ENCODE measurements at places on chromosomes 11 and 22. TPM values are rescaled to one million over a fixed set of nuclear protein-coding genes. Genes with fewer than 3 reads are reported as not detected.
A peak's percentile ranks its signal among the peaks of the same experiment; 100 is the strongest.

Gene PANX3
- not detected for total RNA-seq

Gene PATE2
- total RNA-seq, result not detected

Gene SERHL2
- total RNA-seq, result 54.7 TPM

Gene MYRF
- total RNA-seq, result 0.77 TPM

Gene OR10G6
- not detected for total RNA-seq

Gene RELA
- total RNA-seq, result 51.8 TPM

Gene SLC22A9
- not detected for total RNA-seq

Gene FDXACB1
- 2.7 TPM for total RNA-seq

Gene CRYBA4
- total RNA-seq, result not detected

Gene TESMIN
- total RNA-seq, result 20.6 TPM

DNA sequence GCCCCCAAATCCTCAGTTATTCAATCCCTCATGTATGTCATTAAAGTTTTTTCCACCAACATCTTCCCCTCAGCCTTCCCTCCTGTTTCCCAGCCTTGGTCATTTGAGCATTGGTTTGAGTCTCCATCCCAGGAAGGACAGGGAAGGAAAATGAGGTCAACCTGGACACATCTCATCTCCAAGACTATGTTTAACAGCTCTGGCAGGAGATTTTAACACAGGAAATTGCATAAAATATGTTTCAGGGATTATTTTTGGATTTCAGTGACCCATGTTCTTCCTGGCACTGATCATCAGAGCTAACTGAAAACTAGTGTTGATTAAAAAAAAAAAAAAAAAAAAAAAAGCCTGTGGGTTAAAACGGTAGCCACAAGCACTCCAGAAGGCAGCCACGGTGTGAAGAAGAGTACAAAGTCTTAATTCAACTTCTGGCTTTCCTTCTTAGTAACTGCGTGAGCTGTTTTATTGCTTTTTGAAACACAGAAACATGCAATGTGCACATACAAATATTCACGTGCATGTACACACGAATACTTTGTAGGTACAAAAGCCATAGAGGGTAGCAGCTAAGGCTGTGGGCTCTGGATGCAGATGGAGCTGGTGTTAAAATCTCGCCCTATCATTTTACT, 164.4 kb upstream of the DDI1 start:
- DNase-seq, result no peak

GRCh38 chr11:14905104-14906033, 13.3 kb upstream of the CYP2R1 start:
- peak; percentile 19 for DNase-seq

- no peak for DNase-seq
Measured at GRCh38 chr11:83477772-83478171, 191.6 kb upstream of the CCDC90B start.

DNA sequence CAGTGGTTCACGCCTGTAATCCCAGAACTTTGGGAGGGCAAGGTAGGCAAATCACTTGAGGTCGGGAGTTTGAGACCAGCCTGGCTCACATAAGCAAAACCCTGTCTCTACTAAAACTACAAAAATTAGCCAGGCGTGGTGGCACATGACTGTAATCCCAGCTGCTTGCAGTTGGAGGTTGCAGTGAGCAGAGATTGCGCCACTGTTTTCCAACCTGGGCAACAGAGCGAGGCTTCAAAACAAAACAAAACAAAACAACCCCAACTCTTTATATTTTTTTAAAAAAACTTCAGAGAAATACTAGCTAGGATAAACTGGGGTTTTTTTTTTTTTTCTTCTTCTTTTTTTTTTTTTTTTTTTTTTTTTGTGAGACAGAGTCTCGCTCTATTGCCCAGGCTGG, 31.8 kb upstream of the RAPSN start:
- DNase-seq, result no peak

DNA sequence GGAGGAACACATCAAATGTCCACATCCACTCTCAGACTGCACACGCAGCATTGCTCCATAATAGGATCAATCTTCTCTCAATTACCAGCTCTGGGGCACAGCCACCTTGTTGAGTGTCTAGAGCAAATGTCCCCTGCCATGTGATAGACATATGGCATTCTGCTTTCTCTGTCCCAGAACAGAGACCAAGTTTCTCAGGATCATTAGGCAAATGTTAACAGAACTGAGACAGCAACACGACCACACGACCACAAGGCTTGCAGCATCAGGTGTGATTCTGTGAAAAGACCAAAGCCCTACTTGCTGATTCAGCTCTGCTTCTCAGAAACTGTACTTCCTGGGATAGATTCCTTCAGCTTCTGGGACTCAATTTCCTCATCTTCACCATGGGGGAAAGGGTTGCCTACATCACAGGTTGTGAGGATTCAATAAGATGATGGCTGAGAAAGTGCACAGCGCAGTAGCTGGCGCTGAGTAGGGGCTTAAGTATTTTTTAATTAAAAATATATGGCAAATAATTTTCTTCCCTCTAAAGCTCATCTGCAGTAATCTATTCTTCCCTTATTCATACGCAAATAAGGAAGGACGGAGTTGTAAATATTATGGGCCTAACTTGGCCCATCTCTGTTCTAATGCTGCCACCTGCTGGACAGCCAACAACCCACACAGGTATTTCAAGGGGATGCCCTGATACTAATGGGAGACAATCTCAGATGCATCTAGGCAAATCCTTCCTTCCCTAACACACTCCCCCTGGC, 54.3 kb upstream of the USP47 start:
- peak; percentile 73 for DNase-seq

GRCh38 chr11:122069707-122070360, 46.2 kb downstream of the BLID start:
- DNase-seq, result no peak

DNA sequence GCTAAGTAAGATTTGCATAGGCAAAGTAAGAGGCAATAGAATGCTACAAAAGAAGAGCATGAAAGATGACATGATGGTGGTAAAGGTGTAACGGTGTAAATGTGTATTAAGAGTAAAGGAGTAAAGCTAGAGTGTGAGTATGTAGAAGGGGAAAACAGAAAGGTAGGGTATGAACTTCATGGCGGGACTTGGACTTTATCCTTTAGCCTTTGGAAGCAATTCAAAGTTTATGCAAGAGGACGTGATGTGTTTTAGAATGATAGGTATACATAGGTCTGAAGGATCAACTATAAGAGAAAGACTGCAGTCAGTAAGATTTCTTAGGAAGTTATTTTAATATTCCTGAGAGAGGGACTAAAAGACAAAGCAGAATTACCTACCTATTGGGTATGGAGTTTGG, 358.0 kb upstream of the FAT3 start:
- no peak for DNase-seq

DNA sequence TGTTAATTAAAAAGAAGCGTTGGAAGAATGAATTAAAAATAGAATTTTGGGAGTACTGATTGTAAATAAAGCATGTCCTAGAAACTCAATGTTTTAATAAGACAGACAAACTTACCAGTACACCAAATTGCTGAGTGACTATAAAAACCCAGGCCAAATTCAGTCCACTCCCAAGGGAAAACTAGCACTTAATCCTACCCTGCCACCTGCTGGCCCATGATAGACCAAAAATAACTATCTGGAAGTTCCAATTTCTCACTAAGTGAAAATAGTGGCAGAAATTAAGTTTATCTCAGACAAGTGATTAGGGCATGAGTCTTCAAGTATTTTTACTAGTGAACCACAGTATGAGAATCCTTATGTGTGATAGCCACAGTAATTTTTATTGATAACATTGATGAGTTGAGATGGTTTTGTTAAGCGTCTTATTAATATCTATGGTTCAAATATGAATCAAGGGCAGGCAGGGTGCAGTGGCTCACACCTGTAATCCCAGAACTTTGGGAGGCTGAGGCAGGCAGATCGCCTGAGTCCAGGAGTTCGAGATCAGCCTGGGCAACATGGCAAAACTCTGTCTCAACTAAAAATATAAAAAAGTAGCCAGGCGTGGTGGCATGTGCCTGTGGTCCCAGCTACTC, 9.8 kb upstream of the DDX10 start:
- DNase-seq, result peak; percentile 54

DNA sequence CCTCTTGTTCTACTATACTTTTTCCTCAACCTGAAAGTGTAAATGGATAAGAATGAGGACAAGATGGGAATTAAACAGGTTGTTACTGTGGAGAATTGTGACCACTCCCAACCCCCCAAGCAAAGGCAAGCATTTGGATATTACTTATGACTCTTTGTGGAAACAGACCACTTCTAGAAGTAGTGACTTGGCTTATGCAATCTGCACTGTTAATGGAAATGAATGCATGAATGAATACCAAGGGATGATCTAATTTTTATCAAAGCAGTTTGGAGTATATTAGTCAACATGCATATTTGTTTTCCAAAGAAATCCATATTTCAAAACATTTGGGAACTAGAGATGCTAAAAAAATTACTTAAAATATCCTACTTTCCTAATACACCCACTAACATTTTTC, 35.3 kb downstream of the AMOTL1 start:
- no peak for DNase-seq

DNA sequence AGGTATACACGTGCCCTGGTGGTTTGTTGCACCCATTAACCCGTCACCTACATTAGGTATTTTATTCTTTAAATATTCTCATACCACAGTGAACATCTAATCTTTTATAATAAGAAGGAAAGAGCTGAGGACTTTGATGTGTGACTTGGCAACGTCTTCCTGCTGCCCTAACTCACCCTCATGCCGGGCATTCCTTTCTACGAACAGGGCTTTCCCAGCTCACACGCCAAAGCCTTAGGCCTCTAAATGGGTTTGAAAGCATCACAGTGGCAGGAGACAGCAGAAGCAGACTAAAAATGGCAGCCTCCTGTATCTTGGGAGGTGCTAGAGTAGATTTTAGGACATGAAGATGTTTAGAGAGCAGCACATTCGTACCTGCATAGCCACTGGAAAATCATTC, 52.6 kb downstream of the CLTCL1 start:
- DNase-seq, result no peak

- DNase-seq, result peak; percentile 77
Measured at GRCh38 chr11:10792385-10793068, 16.2 kb downstream of the EIF4G2 start.

GRCh38 chr22:17945156-17945887, 79.0 kb downstream of the MICAL3 start:
- DNase-seq, result no peak

DNA sequence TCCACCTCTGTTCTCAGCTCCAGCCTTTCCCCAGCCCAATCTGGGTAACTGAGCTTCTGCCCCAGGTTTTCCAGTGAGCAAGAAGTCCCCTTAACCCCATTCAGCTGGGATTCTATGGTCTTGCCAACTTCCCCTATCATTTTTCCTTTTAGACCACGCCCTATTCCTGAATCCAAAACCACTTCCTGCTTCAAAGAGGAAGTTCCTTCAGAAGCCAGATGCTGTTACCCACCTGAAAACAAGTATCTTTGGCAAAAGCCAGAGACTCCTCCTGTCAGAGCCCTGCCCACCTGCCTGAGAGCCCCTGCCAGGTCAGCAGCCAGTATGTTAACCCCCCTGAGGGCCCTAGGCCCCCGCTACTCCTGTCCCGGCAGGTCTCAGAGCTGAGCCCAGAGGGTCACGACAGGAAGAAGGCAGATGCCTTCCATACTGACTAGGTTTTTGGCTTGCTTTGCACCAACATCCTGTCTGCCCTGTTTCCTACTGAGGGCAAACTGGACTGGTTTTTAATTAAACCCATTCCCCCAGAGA, 20.3 kb upstream of the MICAL2 start:
- DNase-seq, result no peak

DNA sequence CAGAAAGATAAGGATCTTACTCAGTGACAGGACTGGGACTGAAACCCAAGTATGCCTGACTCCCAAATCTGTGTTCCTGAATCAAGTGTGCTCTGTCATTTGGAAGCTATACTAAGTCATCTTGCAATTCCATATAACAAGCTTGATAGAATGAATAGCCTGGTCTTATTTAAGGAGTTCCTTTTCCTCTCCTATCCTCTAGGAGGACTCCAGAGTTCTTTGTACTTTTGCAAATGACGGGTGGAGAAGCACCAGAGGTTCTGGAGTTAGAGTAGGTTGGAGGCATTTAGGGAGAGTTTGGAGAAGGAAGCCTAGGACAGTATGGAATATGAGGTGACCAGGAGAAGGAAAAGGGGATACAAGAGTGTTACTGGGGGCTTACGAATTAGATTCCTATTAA, 92.9 kb upstream of the RCN1 start:
- no peak for DNase-seq

- no peak for DNase-seq
Measured at GRCh38 chr11:102783720-102784119, 3.3 kb upstream of the MMP10 start.

DNA sequence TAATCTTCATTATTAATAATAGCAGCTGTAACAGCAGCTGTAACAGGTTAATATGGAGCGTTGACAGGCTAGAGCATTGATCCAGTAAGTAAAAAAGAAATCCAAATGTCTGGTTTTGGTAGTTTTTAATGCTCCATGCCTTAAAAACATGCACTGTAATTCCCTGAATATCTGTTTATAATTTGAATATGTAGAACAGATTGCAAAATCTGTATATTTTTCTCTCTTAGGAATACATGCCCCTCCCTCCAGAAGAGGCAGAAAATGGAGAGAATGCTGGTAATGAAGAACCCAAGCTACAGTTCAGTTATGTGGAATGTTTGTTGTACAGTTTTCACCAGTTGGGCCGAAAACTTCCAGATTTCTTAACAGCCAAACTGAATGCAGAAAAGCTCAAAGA, 16.7 kb downstream of the API5 start:
- no peak for DNase-seq

- no peak for DNase-seq
Measured at GRCh38 chr11:62504158-62504973, 42.2 kb downstream of the AHNAK start.

DNA sequence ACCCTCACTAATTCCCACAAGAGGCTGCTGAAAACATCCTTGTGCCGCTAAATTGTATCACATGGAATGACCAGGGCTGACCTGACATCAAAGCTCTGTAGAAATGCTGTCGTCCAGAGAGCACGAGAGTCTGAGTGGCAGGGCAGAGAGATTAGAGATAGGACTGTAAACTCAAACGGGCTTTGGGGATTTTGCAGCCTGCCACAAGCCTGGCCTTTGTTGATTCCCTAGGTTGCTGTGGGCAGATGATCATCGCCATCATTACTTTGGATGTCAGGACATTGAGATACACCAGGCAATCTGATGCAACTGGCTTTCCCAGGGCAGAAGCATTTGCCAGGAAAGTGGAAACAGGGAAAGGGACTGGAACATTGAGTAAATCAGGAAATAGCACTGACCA, 131.6 kb downstream of the ETS1 start:
- no peak for DNase-seq

GRCh38 chr11:133600786-133601185, 68.5 kb upstream of the OPCML start:
- DNase-seq, result no peak

GRCh38 chr11:124541204-124541603, 2.2 kb downstream of the OR8B12 start:
- DNase-seq, result no peak

- no peak for DNase-seq
Measured at GRCh38 chr22:27142286-27142685, 484.9 kb downstream of the MIAT start.

DNA sequence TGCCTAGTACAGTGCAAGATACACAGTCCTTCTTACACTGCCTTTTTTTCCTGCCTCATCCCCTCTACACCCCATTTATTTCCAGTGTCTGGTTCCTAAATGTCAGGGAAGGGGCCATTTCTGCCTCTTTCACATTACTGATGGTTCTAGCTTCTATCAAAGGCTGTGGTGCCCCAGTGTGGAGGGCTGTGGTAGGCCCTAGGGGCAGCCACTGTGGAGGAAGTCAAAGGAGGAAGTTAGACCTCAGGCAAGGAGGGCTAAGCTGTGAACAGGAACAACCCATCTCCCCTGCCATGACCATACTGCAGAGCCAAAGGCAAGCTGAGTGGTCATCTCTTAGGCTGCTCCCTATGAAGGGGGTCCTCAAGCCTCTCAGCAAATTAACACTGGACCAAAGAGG, 81.9 kb upstream of the CRTAM start:
- no peak for DNase-seq

- no peak for DNase-seq
Measured at GRCh38 chr11:91230647-91231046, 994.0 kb upstream of the FAT3 start.

Measured in prostate gland (tissue), 2 donors.